NCI-H510A treated with DMSO at 0.1 percent for 48 hours (cell line): ENCODE measurements at places on chromosomes 6 and 20.

DNA sequence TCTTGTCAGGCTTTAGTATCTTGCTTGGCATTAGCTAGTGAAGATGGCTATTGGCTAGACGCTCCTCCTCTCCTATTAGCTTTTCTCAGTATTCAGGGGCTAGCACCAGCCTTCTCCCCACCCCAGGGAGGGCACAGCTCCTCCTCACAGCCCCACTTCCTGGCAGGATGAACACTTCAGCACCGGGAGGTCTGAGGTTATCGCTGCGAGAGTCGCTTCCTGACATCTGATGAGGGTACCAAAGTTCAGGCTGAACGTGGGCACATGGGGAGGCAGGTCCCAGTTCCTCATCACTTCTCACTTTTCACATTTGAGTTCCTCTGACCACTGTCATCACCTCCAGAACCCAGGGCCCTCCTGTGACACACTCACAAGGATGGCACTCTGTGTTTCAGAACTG is 66.6 kb downstream of the LAMA4 start:
- no peak for DNase-seq

GRCh38 chr6:156449128-156449527 is 328.1 kb upstream of the ARID1B start:
- no peak for DNase-seq

- DNase-seq = peak; percentile 72
Measured at GRCh38 chr6:170444056-170444591, 109.0 kb downstream of the PSMB1 start.

DNA sequence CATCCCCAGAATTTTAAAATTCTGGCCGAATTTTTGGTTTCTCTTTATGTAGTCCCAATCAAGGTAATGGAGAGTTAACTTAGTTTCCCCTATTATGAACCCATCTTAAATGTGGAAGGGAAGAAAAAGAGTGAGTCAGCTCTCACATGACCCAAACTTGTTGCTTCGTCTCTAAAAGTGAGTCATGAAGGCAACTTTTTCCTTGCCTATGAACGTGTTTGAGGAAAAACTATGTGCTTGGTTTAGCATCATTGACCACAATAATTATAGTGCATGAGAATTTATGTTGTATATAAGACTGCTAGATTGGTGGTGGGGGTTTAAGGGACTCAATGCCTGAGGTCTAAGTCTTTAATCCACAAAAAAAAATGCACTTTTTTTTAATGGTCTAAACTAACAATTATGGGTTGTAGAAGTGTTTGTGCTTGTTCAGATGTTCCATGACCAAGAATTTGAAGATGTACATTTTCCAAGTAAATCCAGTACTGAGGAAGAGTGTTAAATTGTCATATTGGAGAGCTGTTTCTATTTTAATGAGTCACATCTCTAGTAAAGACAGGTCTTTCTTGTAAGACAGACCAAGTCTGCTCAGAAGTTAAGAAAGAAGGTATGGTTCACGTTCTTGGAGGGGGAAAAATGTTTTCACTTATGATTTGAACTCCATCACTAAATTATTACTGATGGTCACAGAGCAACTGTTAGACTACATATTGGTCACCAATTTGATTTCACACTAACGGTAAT is 409.9 kb upstream of the MARCKS start:
- DNase-seq = no peak

- DNase-seq = no peak
Measured at GRCh38 chr6:22068561-22069305, 228.1 kb downstream of the PRL start.

GRCh38 chr6:27294409-27294808 is 17.7 kb downstream of the POM121L2 start:
- no peak for DNase-seq

GRCh38 chr20:57323034-57323433 is 6.6 kb upstream of the SPO11 start:
- no peak for DNase-seq

DNA sequence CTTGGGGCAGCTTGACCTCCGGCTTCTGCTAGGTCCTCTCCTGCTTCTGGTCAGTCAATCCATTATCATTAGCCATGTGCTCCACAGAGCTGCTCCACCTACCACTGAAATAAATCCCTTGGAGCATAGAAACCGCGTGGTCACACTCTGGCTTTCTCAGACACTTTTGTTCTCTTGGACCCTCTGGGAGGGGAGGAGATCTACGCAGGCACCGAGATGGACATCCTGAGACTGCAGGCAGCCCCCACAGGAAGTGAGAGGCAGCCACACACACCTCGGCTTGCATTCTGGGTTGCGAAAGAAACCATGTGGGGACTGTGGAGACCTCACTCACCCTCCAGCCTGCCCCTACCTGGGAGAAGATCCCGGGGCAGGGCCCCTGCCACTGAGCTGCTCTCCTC is 79.5 kb downstream of the FYN start:
- DNase-seq = no peak

GRCh38 chr20:17710379-17711266 is 10.9 kb downstream of the BANF2 start:
- no peak for DNase-seq

DNA sequence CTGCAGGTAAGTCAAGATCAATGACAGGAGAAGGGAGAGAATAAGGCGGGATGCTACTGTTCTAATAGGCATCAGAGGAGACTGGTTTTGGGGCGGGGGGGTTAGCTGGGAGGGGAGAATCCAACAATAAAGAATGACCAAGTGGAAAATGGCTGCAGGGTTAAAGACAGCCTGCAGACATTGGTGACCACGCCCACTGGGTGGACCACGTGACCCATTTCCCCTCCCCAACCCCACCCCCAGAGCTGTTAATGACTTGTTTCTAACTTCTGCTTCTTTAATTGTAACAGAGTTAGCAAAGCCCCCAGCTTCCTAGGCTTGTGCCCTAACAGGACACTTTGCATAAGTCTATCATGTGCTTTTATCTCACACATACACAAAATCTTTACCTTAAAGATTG is 344.5 kb downstream of the KIF16B start:
- DNase-seq = no peak

GRCh38 chr6:88730611-88731011 is 232.8 kb downstream of the RNGTT start:
- no peak for DNase-seq

- no peak for DNase-seq
Measured at GRCh38 chr6:143098054-143098671, 37.5 kb downstream of the AIG1 start.

DNA sequence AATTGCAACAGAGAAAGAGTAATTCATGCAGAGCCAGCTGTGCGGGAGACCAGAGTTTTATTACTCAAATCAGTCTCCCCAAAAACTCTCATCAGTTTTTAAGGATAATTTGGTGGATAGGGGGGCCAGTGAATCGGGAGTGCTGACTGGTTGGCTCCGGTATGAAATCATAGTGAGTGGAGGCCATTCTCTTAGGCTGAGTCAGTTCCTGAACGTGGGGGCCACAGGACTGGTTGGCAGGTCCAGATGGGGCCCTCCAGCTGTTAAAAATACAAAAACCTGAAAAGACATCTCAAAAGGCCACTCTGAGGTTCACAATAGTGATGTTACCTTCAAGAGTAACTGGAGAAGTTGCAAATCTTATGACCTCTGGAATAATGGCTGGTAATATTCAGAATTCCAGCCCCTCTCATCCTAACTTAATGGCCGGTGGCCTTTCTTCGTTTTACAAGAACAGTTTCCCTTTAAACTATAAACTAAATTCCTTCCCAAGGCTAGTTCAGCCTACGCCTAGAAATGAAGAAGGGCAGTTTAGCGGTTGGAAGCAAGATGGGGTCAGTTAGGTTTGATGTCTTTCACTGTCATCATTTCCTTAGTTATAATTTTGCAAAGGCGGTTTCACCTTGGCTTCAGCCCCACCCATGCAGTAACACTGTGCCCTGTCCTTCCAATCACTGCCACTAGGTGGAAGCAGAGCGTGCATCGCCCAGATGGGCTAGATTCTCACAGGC is 6.8 kb upstream of the MICA start:
- peak; percentile 63 for DNase-seq
